ENCODE measurements at places on chromosomes 6 and 20.

DNA sequence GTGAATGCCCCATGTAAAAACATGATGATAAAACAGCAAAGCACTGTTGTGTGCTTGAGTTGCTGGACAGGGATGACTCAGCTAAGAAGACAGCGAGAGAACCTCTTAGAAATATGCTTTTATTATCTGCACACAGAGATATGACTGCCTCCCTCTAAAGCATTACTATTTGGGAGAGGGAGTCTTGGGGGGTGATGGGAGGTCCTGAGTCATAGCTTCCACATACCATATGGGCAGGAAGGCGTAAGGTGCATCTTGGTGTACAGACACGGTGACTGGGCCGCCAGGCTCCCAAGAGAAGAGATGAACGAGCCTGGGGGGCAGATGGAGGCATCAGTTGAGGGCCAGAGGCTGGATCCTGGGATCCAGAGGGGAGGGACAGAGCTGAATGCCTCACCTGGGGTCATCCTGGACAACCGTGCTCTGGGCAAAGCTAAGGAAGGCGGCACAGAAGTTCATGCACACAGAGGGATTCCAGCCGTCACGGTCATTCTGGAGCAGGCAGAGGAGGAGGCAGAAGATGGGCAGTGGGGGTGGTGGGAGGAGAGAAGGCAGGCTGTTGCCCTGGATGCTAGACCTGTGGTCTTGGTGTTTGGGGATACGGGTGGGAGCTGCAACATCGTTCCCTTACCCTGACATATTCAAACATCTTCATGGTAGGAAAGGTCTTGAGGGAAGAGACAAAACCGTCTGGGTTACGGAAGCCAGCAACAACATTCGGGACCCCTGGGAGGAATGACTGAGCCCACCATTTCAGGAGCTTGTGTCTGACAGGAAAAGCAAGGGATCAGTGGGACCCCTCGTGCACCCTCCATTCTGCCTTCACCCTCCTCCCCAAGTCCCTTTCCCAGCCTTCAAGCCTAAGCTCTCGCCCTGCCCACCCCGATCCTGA, 2.0 kb downstream of the DXO start:
- DNase-seq = no peak

GRCh38 chr6:15927531-15928225, 201.2 kb upstream of the MYLIP start:
- no peak for DNase-seq

DNA sequence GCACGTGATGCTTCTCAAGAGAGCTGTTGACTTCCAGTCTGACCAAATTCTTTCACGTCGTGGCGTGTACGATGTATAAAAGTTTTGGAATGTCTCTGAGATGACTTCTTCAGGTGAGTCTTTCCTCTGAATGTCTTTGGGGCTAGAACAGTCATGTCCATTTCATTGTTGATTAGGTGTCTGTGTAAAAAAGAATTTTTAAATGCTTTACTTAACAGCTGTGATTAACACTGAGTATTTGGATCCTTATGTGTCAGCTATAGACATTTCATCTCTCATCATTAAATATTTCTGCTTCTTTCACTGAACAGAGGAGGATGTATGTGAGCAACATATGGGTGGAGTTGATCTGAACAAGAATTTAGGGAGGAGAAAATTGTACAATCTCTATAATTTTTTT, 29.3 kb upstream of the KIF13A start:
- DNase-seq = no peak

DNA sequence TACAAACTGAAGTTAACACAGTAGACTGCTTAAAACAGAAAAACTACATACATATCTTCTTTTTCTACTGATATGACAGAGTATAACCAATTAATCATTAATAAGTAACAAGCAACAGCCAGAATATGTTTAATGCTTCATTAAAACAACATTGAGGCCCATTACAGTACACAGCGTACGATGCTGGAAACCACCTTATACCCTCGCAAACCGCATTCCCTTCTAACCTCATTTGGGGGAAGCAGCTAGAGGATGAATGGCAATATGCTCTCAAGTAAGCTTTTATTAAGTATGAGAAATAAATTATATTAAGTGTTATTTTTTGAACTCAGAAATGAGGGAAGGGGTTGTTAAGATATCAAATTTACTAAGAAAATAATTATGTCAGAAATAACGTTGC, 142.4 kb downstream of the GMDS start:
- DNase-seq = no peak

GRCh38 chr20:34922654-34923381, 32.8 kb downstream of the GSS start:
- DNase-seq = no peak

DNA sequence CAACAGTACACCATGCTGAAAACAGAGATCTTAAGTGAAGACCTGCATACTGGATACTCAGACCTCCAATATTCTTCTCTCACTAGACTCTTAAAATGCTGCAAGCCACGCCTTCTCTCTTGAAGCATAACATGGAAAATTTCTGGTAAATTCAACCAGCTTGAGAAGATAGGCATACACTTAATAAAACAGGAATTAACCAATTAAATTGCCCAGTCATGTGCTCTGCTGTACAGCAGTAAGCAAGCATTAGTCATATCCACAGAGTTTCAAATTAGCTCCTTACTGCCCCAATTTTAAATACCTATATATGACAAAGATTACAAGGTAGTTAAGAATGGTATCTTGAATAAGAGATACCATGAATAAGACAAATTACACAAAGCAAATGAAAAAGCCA, 53.8 kb downstream of the C6orf58 start:
- no peak for DNase-seq

DNA sequence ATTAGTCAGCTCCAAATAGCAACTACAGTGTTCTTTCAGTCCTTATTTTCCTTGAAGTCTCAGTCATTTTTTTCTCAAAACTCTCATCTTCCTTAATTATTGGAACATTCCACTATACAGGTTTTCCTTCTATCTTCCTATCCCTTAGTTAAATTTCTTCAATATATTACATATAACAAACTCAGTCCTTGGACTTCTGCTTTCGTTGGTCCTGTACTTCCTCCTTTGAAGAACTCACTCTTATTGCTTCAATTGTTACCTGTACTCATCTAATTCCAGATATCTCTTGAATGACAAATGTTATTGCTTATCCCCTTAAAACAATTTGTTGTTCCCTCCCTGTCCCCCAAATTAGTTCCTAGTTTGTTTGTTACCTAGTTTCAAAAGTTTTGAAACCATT, 67.7 kb upstream of the NOTCH4 start:
- DNase-seq = no peak

GRCh38 chr6:153210083-153210482, 79.0 kb upstream of the RGS17 start:
- peak; percentile 3 for DNase-seq

DNA sequence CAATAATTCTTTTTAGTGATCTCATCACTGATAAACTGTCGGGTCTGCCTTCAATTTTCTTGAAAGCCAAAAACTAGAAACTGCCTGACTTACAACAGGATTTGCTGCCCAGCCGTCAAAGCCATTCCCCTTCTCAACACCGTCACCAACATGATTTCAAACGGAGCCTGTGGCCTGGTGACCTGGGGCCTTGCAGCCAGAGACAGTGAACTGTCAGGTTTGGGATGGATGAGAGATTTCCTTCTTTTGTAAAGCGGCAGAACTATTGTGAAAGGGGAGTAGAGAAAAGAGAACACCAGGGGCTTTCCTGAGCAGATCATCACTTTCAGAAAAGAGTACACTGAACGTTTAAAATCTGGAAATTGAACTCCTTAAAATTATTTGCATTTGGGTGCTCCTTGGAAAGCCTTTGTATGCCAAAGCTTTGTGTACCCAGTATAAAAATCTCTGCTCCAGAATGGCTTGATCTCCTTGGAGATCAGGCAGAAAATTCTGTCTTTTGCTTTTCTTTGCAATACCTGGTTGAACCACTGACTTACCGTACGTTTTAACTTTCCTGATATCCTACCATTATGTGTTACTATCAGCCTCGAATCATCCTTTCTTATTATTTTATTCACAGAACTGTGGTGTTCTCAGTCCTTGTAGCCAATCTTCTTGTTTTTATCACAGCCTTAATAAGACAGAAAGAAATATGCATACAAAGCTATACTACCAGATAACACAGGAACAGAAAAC, 125.2 kb downstream of the PACRG start:
- no peak for DNase-seq

- DNase-seq = no peak
These were observed 215.5 kb upstream of the LAMP5 start for GRCh38 chr20:9298906-9299305.

DNA sequence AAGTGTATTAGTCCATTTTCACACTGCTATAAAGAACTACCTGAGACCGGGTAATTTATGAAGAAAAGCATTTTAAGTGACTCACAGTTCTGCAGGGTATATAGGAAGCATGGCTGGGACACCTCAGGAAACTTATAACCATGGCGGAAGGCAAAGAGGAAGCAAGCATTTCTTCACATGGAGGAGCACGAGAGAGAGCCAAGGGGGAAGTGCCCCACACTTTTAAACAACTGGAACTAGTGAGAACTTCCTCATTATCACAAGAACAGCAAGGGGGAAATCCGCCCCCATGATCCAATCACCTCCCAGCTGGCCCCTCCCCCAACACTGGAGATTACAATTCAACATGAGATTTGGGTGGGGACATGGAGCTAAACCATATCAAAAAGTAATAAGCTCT, 28.3 kb upstream of the B3GAT2 start:
- DNase-seq = peak; percentile 48

- DNase-seq = no peak
These were observed 232.4 kb upstream of the RSPO3 start for GRCh38 chr6:126886106-126886505.

DNA sequence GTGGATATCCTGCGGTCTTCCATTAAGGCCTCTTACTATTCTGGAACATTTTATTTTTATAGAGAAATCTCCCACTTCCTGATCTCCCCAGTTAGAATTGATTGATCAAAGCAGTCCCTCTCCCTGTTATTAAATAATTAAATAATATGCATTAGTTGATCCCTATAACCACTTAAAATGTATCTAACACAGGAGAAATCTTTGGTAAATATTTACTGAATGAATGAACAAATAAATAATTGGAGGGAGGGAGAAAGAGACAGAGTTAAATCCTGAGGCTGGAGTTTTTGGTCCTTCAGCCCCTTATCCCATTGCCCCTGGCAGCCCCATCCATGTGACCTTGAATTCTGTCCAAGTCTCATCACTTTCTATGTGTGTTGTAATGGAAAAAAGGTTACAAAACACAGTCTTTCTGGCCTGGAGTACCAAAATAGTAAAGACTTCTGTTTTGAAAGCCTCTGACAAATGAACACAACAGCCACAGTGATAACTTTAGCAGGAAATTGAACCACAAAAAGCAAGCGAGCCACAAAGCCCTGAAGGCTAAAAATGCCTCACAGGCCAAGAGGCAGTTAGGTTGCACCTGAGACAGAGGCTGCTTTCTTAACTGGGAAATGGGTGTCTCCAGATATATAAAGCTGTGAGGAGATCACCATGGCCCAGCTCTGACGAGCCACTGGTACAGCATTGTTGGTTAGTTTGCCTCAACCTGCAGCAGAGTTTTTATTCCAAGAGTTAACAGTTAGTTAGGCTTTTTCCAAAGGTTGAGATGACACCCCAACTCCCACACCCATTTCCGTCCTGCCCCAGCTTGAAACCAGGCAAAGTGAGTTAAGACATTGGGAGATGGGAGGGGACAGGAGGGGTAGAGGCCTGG, 11.3 kb downstream of the NT5E start:
- peak; percentile 19 for DNase-seq

GRCh38 chr6:155067956-155068615, 73.0 kb downstream of the TIAM2 start:
- peak; percentile 58 for DNase-seq

DNA sequence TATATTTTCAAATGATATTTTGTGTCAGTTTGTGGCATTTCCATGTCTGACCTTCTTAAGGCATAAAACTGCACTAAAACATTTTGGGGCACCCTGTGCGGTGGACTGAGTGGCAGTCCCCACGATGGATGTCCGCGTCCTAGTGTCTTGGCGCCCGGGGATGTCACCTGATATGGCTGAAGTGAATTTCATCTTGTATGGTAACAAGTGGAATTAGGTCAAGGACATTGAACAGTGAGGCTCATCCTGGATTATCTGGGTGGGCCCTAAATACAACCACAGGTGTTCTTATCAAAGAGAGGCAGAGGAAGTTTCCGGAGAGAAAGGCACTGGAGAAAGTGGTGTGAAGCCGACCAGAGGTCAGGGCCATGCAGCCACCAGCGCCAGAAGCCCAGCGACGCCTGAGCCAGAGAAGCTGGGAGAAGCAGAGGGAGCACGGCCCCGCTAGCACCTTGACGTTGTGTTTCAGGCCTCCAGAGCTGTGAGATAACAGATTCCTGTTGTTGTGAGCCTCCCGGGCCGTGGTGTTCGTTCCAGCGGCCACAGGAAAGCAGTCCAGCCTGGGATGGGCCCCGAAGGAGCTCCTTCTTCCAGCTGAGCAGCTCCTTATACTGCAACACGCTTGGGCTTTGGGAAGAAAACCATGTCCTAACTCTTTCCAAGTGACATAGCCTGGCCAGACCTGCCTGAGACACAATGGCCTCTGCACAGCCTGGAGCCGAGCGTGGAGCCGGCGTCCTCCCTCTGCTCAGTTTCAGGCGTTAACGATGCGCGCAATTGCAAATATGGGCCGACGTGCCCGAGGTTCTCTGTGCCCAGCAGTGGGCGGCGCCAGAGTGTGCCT, 22.5 kb downstream of the THBS2 start:
- no peak for DNase-seq

DNA sequence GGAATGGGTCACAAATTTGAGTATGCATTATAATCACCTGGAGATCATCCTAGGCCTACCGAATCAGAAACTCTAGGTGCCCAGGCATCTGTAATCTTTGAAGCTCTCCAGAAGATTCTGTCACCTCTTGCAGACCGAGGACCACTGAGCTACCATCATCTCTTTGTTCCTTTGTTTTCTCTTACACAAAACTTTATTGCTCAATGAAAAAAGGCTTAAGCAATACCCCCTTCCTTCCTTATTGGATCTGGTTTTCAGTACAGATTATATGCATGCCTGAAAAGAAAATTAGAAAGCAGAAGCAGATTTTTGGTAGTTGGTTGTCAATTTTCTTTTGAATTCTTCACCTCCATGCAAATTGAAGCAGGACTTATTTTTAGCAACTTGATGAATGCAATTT, 31.3 kb downstream of the STX11 start:
- DNase-seq = peak; percentile 30

DNA sequence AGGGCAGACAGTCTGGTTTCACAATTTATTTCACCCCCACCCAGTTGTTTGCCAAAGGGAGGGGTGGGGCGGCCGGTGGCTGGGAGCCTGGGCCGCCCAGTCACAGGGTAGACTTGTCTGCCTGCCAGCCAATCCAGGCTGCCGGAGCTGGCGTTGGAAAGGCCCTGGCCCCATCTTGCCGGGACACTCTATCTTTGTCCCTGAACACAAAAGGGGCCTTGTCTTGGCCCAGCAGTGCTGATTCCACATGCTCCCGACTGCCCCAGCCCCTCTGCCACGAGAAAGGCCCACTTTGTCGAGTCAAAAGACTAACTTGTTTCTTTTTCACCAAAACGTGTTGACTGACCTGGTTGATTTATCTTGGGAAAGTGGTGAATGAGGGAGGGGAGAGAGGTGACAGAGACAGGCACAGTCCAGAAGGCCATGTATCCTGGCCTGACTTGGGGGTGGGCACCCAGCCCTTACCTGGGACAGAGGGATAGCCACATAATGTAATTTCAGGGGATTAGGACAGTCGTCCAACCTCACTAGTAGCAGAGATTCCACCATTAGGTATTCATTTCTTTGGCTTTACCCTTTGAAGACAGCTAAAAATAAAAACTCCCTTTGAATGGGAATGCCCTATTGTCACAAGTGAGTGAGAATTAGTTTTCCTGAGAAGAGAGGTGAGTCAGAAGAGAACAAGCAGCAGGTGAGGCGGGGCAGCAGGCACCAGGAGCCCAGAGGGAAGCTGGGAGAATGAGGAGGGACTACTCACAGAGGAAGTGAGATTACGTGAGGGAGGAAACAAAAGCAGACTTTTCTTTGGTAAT, 67.0 kb upstream of the SIRPA start:
- DNase-seq = peak; percentile 45
